ENCODE measurements at places on chromosomes 11 and 22.
A peak's percentile ranks its signal among the peaks of the same experiment; 100 is the strongest.

- peak overlapping the region; percentile 95 for H3K27ac ChIP-seq
- no peak overlapping the region for H3K4me3 ChIP-seq
- DNase-seq: no peak
These were observed 38.3 kb downstream of the USP35 start for GRCh38 chr11:78226684-78227680.

DNA sequence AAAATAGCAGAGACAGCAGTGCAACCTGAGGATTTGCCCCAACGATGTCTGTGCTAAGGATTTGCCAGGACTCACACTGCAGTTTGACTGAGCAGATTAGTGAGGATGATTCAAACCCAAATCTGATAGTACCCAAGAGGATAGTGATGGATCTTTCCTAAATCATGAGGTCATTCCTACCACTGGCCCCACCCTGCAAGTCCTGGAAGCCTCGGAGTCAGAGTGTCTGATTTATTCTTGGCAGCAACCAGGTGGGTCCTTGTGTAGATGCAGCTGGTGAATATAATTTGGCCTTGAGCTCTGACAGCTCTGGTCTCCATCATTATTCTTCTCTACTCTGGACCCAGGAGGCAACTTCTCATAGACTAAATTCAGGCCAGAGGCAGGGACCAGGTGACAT is 179.3 kb upstream of the RAG2 start:
- H3K4me3 ChIP-seq: no peak overlapping the region
- H3K27me3 ChIP-seq: no peaks in the 10 kb centered on the region
- no peaks in the 10 kb centered on the region for H3K4me1 ChIP-seq

- H3K4me1 ChIP-seq: peaks cover 8% of the 10 kb centered on the region
- H3K36me3 ChIP-seq: no peaks in the 10 kb centered on the region
- no peak overlapping the region for H3K27ac ChIP-seq
- no peak overlapping the region for H3K4me3 ChIP-seq
- peaks cover 4% of the 10 kb centered on the region for H3K27me3 ChIP-seq
These were observed 6.4 kb upstream of the TP53I11 start for GRCh38 chr11:44957040-44957515.

GRCh38 chr11:12061851-12062560 is 48.4 kb upstream of the MICAL2 start:
- H3K4me3 ChIP-seq: no peak overlapping the region
- H3K27ac ChIP-seq: no peak overlapping the region
- peaks cover 6% of the 10 kb centered on the region for H3K4me1 ChIP-seq

- H3K27ac ChIP-seq: peak overlapping the region; percentile 73
- H3K4me3 ChIP-seq: no peak overlapping the region
- peaks cover 66% of the 10 kb centered on the region for H3K4me1 ChIP-seq
- DNase-seq: no peak
- H3K36me3 ChIP-seq: peaks cover 100% of the 10 kb centered on the region
These were observed 101.1 kb downstream of the MICAL2 start for GRCh38 chr11:12211331-12212065.
